ENCODE measurements at places on chromosomes 3 and 15. TPM values are rescaled to one million over a fixed set of nuclear protein-coding genes. Genes with fewer than 3 reads are reported as not detected.

Gene STAC
- total RNA-seq, result 3.0 TPM

Gene PLXNA1
- 42.1 TPM for total RNA-seq

Gene C3orf49
- total RNA-seq, result not detected

Gene TMEM207
- not detected for total RNA-seq

Gene TERC
- total RNA-seq, result 14.1 TPM

Gene GATM
- 9.0 TPM for total RNA-seq

Gene PARP15
- 0.18 TPM for total RNA-seq

Gene GOLGA6D
- 0.37 TPM for total RNA-seq

Gene PLOD2
- total RNA-seq, result 17.9 TPM

Gene PLSCR2
- total RNA-seq, result not detected

Gene CAND2
- total RNA-seq, result 10.2 TPM

Gene GOLGA6L10
- total RNA-seq, result 2.0 TPM

- no peak for DNase-seq
Measured at GRCh38 chr3:72003936-72004335, 219.0 kb upstream of the PROK2 start.

GRCh38 chr3:138389841-138390581 lies 41.6 kb downstream of the MRAS start:
- DNase-seq, result no peak

DNA sequence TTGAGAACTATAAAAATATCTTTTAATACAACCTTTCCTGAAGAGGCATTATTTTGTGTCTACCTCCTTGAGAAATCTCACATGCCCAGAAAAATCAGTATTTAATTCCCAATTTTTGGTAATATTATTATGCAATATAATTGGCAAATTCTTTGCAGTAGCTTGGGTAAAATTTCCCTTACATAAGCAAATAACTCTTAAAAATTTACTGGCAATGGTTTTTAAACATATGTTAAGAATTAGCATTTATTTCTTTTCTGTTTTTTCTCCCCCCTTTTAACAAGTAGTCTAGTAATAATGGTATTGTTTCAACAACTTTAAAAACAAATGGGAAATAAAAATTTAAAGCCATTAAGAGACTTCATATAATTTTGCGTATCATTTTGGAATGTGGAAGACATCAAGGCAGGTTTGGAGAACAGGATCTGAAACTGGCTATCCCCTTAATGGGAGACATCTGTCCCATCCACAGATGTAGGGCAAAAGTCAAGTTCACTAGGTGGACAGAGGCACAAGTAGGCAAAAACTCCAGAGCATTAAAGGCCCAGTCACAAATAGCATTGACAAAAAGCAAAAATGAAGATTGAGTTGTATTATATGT lies 89.6 kb upstream of the AADACL2 start:
- DNase-seq, result no peak

- DNase-seq, result no peak
Measured at GRCh38 chr3:177431525-177432176, 234.4 kb upstream of the TBL1XR1 start.

DNA sequence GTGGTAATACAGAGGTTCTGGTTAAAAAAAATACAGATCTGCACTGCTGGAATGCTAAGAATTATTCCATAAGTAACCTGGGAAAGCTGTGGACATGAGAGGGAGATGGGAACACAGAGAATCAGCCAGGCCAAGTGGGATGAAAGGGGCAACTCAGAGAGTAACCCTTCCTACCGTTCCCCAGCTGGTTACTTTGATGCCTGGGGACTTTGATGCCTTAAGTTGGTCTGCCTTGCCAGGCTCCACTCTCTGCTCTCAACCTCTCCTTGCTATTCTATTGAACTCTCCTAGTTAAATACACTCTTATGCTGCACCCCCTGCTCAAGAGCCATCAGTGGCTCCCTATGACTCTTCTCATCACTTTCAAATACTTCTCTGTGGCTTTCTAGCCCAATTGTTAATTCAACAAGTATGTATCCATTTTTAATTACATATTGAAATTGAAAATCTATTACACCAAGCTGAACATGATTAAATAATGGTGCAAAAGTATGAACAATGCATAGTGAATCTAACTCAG lies 315.5 kb downstream of the TLE3 start:
- DNase-seq, result no peak

DNA sequence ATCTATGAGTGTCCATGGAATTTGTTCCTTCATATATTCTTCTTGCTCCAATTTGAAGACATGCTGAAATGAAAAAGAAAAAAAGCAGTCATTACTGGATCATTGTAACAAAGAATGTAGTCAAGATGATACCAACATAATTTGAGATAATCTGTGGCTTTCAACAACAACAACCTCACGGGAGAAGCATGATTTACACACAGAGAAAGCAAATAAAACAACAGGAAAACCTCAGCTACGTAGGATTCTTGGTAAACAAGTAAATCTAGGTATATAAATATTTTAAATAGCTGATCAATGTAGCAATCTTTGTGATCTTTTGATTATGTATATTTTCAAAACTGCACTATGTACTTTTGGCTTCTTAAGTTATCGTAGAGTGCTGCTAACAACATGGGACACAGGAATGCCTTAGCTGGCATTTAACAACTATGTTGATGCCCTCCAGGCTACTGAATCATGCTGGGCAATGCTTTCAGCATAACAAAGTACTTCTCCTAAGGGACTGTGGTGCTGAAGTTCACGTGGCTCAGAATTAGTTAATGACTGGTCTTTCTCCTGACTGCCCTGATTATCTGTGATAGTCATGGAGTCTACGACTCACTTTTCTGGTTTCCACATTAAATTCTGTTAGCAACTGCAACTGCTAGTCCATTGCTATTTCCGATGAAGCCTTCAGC lies 96.5 kb upstream of the MYO5C start:
- DNase-seq, result peak; percentile 77

DNA sequence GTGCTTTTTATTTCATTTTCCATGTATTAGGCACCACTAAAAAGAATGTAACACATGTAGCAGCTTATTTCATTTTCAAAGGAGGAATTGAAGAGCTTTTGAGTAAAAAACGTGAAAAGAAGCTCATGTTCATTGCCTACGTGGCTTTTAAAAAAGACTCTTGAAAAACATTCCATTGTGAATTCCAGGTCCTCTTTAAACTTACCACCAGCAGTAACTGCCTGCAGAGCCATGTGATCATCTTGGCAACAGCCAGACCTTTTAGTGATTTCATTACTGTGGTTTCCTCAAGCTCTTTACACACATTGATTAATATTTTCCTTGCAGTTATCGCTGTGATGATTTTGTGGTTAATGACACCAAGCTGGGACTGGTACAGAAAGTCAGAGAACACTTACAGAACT lies 43.8 kb upstream of the FBXL22 start:
- DNase-seq, result no peak

DNA sequence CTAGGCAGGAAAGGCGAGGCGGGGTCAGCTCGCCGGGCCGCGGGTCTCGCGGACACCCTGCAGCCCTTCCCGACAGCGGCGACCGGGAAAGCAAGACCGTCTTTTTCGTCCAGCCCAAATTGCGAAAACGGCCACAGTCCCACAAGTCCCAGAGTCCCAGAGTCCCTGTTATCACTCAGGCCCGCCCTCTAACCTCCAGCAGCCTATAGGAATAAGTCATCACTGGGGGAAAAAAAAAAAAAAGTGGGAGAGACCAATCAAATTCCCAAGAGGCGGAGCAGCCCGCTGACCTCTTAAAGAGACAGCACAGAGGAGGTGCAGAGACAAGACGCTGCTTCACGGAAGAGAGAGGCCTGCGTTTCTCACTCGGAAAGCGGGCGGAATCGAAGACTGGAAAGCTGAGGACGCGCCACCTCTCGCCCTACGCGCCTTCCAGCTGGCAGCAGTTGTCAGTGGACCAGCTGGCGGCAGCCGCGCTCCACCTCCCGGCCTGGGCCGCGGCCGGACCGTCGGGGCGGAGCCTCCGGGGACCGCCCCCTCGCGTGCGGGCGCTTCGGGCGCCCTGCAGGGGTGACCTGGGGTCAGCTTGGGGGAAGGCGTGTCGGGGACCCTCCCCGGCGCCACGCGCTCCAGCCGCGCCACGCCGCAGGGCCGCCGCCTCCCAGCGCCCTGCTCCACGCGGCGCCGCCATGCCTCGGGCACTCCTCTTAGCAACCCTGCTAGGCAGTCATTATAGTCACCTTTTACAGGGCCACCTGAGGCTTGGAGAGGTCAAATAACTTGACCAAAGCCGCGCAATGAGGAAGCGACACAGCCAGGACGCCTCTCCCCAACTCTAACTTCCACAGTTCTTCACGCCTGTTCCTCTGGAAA lies at the start of gene TPRA1:
TPRA1 (minus strand) TSS at position 141 of the 873 bp plus-strand sequence. CDS start 10,587 bp downstream, outside the sequence.
- DNase-seq, result peak; percentile 94

DNA sequence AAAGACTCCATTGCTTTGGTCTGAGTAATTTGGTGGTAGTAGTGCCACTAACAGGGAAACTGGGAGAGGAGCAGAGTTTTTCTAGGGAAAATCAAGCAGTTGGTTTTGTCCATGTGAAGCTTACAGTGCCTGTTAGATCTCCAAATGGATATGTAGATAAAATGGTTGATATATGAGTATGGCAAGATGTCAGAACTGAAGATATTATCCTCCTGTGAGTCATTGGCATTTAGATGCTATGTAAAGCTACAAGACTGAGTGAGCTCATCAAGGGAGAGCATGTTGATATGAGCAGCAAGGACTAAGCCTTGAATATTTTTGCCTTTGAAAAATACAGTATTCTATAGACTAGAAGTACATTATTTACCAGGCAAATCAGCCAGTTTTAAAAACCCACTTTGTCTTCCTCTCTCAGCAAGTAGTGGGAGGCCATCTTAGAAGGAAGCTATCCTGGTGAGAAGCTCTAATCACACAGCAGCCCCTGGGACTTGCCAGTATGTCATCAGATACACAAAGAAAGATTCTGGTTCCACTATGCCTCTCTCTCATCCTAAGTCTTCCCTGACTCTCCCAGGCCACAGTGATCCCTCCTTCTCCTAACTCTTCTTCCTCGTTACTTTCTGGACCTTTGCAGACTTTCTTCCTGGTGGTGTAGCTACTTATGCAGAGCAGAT lies 77.4 kb upstream of the ANKRD28 start:
- no peak for DNase-seq

GRCh38 chr3:96813134-96813819 lies 1.1 kb upstream of the EPHA6 start:
- DNase-seq, result peak; percentile 90

DNA sequence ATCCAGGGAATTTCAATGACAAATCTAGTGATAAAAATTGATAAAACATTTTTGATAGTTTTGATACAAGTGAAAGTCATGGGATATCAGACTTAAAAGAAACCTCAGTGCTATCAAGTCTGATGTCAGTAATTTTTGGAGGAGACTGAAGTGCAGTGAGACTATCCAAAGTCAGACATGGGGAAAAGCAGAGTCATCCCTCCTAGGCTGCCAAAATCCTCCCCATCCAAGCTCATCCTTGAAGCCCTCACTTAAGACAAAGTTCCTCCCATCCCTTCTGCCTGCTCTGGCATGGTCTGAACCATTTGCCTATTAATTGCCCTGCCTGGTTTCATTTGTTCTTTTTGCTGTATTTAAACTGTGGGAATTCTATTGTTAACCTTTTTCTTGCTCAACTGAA lies 456.9 kb upstream of the UBE2E2 start:
- DNase-seq, result no peak

DNA sequence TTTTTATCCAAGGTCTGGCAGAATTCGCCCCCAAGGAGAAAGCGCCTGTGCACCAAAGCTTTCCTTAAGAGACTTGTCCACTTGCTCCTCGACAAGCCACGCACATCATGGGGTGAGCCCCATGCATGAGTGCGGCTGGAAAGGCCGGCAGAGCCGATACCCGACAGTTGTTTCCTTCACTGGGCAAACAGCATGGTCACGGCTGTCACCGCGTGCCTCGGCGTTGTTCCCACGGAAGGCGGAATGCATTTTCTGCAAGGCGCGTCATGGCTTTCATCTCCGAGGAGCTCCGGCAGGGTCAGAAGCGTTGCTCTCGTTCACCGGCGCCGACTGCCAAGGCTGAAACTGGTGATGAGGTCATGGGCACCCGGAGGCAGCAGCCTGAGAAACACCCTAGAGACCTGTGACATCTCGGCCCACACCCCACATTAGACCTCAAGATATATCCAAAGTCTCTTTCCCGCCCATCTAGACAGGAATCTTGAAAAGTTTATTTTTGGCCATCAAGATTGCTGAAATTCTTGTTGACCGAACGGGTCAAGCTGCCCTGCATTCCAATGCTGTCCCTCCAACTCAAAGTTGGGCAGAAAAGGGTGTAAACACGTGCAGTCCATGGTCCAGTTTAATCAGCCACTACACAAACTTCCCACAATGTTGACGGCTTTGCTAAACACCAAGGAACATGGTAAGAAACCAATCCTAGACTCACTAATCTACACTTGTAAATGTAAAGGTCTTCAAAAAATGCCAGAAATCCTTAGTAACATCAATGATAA lies 604 bp upstream of the TJP1 start:
- DNase-seq, result no peak

GRCh38 chr15:60557191-60557618 lies 78.3 kb upstream of the ICE2 start:
- DNase-seq, result no peak

- no peak for DNase-seq
Measured at GRCh38 chr3:61957259-61957658, 395.9 kb downstream of the PTPRG start.

- DNase-seq, result no peak
Measured at GRCh38 chr15:71411538-71412482, 296.5 kb downstream of the THSD4 start.

DNA sequence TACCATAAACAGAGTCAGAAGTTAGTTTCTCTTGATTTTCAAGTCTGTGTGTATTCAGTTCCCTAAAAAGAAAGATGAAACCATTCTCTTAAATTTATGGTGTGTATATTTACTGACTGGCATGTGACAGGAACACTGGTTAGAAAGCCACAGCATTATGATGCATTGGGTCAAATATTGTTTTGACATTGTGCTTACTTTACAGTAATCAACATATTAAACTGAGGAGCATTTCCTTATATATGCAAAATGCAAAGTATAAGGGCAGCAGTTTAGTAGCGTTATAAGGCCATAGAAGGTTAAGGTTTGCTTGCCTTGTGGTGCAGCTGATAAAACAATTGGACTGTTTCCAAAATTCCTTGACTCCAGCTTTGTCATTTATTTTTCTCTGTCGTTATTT lies 72.9 kb downstream of the EPHA3 start:
- no peak for DNase-seq

GRCh38 chr3:18436213-18436612 lies 11.1 kb upstream of the SATB1 start:
- no peak for DNase-seq
